GM12892 (cell line): ENCODE measurements at places on chromosomes 6 and 20.
A peak's percentile ranks its signal among the peaks of the same experiment; 100 is the strongest.

GRCh38 chr6:141443668-141444289 is 688.9 kb upstream of the GJE1 start:
- no peak for DNase-seq

DNA sequence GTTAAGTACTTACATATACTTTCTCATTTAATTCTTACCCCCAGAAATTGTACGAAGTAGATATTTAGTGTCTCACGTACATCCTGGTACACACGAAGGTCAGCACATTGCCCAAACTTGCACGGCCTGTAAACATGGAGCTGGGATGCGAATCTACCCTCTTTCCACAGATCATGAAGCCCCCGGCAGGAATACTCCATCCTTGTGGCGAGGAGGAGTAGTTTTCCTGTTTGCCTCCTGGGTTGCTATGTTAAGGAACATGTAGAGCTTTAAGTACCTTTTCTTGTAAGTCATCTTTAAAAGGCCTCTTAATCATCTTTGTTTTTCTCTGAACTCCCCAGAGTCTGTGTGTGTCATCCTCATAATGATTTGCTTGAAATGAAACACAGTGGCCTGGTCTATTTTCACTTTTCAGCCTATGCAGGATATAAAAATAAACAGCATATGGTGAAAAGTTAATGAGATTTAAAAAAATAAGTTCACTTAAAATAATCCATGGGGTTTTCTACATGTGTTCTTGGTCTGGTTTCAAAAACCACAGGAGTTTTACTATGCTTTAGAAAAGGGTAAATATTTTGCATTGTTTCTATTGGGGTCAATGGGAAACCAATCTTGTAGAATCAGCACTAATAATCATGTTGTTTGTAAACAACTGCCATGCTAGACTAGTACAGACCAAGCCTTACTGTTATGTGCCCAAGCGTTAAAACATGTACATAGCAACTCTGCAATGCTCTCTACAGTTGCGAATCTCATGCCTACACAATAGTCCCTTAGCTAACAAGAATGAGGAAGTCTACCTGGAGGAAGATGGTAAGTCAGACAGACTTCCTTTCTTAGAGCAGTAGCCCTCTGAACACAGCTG is 9.3 kb upstream of the ARID1B start:
- DNase-seq = no peak

DNA sequence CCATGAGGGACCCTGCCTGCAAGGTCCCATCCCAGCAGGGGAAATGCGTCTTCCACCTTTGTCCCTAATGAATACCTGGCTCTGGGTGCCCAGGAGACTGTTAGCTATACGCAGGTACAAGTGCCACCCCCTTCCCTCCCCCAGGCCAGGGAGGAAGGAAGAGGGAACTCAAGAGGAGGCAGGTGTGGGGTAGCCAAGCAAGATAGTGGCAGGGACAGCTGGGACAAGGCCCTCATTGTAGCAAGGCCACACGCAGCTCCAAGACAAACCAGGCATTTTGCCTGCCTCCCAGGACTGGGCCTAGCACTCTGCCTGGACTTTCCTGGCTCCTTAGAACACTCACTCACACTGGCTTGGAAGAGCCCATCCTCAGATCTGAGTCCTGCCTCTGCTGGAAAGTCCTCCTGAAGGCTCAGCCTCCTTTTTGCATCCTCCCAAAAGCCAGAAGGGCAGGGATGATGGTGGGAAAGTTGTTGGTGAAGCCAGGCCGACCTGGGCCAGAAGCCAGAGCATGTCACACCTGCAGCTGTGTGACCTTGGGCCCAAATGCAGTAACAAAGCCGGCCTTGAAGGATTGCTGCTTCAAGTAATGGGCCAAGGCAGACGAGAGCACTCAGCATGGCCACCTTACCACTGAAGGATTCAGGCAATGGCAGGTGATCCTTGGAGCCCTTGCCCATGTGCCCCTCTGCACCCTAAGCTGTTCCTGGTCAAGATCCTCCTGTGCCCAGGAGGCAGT is 27.7 kb downstream of the SNPH start:
- no peak for DNase-seq

GRCh38 chr20:6877633-6878032 is 110.1 kb downstream of the BMP2 start:
- no peak for DNase-seq

GRCh38 chr6:128370072-128370471 is 150.3 kb downstream of the PTPRK start:
- no peak for DNase-seq

DNA sequence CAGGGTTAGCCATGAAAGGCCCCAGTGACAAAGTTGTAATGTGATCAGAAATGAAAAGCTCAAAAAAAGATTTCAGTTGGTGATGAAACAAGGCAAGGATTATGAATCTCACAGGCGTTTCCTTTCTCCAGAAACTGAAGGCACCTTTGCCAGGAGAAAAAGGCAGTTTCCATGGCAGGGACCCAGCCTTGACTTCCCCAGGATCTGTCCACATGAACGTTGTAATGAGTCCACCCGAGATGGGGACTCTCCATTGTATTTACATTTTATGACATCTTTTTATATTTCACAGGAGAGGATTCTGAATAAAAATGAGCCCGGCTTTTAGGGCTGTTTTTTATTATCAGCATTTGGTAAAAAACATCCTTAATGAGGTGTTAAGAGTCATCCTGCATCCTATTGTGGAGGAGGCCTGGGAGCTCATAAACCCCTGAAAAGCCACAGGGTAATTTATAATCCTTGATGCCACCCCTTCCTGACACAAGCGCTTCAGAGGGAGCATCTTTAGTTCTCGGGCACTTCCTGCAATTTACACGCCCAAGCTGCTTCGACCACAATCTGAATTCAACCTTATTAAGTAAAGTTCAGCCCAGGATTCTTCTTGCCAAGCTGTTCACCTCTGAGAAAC is 74.1 kb upstream of the SALL4 start:
- DNase-seq = no peak

GRCh38 chr20:57508381-57508780 is 16.6 kb downstream of the CTCFL start:
- DNase-seq = no peak

GRCh38 chr20:33477386-33478234 is 12.3 kb upstream of the CBFA2T2 start:
- no peak for DNase-seq

DNA sequence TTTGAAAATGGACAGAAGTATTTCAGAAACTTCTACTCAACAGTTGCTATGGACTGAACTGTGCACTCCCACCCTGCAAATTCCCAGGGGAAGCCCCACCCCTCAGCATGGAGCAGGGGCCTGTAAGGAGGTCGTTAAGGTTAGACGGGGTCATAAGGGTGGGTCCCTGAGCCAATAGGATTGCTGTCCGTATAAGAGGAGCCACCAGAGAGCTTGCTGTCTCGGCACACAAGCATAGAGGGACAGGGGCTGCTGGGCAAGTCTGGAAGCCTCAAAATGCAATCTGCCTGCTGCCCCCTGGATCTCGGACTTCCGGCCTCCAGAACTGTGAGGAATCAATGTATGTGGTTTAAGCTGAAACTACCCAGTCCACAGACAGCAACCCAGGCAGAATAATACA is 37.4 kb upstream of the AFDN start:
- no peak for DNase-seq

DNA sequence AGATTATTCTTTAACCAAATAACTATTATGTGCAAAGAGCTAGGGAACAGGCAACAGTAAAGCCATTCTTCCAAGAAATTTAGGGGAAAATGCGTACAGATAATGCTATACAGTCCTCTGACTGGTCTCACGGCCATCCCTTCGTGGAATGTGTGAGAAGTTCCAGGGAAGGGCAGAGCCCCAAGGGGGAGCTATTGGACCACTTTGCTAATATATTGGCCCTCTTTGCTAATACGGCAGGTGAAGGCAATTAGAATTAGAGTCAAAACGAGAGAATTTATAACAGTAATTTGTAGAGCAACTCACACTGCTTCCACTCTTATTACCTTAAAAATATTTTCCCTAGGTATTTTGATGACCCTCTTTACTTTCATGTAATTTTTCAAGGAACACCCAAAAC is 140.4 kb downstream of the IMPG1 start:
- no peak for DNase-seq

DNA sequence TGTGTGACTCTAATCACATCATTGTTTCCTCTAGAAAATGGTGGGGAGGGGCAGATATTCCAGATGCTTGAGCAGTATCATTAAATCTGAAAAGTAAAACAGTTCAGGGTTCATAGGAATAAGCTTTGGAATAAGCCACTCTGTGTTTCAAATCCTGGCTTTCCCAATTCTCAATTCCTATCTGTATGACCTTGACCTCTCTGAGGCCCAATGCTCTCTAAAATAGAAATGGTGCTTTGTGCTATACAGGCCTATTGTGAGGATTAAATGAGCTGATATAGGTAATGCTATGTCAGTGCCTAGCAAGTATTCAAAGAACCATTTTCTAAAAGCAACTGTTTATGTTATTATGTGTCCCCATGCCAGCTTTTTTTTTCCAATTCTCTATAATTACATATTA is 209.0 kb upstream of the PRSS16 start:
- DNase-seq = no peak

GRCh38 chr20:3889489-3890397 is 556 bp downstream of the PANK2 start:
- DNase-seq = peak; percentile 43

DNA sequence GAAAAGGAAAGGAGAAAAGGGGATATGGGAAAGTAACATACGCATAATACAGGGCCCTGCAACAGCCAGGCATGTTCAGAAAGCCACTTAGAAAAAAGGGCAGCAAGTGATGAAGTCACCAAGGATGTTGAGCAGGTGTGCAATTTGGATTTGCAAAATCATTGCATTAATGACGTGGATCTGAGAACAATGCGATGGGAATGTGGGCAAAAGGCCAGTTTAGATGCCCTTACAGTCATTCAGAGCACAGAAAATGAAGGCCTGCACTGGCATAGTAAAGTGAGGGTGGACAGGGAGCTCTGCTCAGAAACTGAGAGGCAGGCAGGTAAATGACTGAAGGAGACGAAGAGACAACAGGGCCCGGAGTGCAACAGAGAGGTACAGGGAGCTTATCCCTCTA is 123.7 kb upstream of the NHSL1 start:
- DNase-seq = no peak

DNA sequence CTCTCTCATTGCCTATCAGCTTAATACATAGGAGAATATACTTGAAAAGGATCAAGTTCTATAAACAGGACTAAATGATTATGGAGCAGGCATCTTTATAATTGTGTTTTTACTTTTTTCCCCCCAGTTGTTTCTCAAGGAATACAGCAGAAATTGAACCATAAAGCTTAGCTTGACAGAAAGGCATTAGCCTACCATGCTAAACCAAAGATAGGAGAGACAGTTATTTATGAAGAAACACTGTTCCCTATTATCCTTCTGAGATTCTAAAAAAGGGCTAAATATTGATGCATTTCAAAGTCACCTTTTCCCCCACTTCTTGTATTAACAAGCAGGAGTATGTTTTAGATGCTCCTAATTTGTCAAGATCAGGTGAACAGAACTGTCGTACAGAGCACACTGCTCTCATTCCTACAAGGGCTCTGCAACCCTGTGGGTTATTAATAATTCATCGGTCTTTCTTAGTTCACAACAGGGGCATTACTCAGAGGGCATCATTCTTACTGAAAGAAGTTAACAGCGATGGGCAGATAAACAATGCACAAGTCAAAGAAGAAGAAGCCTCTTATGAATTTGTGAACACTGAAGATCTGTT is 38.7 kb downstream of the PRKN start:
- no peak for DNase-seq

GRCh38 chr6:24614043-24614420 is 32.0 kb downstream of the KIAA0319 start:
- DNase-seq = no peak

GRCh38 chr6:129292836-129293235 is 409.9 kb downstream of the LAMA2 start:
- DNase-seq = no peak

- no peak for DNase-seq
These were observed 280.3 kb upstream of the TCF21 start for GRCh38 chr6:133608620-133609019.

DNA sequence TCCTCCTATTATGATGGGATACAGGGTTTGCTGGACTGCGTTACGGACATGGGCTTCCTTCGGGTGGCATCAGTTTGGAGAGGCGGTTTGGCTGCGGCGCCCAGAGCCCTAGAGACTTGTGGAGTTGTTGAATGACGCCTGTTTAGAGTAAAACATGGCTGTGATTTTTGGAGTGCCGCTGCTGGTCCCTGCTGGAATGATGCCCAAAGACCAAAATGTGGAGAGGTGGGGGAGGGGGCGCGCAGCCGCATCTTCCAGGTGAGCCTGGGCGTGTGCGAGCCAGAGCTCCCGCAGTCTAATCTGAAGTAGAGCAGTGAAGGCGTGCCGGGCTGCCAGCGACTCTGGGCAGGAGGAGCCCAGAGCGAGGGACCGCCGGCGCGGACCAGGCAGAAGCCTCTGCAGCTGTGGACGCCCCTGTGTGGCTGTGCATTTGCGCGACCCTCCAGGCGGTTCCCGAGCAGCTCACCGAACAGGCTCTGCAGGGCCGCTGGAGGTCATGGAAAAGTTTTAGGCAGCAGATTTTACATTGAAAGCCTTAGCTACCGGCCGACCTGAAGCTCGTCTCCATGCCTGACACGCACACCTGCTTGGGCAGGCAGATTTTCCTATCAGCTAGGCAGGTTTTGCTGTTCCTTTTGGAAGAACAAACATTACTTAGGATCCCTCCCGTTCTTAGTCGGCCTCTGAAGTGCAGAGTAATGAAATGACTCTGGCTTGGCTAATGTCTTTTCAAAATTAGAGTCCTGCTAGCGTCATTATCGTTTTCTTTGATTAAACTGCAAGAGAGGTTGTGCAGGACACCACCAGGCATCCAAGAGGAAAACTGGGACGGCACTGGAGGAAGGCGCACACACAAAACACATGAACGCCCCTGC is 298.2 kb downstream of the PHACTR1 start:
- no peak for DNase-seq

GRCh38 chr20:47027042-47027441 is 132.4 kb downstream of the EYA2 start:
- DNase-seq = no peak

- no peak for DNase-seq
These were observed 55.3 kb downstream of the ERMARD start for GRCh38 chr6:169806701-169807100.

DNA sequence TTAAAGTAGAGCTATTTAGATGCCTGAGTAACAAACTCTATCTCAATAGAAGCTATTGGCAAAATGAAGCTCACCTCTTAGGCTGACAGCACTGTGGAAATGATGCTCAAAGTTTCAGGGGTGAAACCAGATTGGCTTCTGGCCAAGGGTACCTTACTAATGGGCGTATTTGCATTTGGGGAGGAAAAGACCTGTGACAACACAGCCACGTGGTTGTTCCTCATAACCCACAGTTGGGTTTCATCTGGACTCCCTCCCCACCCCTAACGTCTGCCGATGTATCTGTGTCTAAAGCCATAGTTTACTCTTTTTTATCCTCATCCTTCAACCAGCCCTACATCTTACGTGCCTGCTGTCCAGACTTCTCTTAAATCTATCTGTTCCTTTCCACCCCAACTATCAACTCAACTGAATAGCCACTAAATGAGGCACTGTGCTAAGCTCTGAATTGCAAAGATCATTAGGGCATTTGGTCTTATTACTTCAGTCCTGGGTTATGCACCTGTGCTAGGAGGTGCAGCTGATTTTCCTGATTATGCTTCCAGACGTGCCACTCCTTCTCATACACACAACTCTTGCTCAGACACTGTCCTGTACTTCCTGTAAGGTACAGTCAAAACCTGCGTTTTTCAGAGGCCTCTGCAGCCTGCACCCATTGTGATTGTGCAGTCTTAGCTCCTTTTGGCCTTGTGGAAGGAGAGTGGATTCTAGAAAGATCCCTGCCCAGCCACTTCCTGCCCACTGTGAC is 80.6 kb upstream of the ARMC2 start:
- no peak for DNase-seq
